ENCODE measurements at places on chromosomes 16 and 17. TPM values are rescaled to one million over a fixed set of nuclear protein-coding genes. Genes with fewer than 3 reads are reported as not detected.

The MYCBPAP gene
- total RNA-seq = 0.58 TPM

The CES5A gene
- total RNA-seq = not detected

The CDRT15 gene
- not detected for total RNA-seq

The SPATA32 gene
- total RNA-seq = not detected

The G6PC1 gene
- total RNA-seq = not detected

DNA sequence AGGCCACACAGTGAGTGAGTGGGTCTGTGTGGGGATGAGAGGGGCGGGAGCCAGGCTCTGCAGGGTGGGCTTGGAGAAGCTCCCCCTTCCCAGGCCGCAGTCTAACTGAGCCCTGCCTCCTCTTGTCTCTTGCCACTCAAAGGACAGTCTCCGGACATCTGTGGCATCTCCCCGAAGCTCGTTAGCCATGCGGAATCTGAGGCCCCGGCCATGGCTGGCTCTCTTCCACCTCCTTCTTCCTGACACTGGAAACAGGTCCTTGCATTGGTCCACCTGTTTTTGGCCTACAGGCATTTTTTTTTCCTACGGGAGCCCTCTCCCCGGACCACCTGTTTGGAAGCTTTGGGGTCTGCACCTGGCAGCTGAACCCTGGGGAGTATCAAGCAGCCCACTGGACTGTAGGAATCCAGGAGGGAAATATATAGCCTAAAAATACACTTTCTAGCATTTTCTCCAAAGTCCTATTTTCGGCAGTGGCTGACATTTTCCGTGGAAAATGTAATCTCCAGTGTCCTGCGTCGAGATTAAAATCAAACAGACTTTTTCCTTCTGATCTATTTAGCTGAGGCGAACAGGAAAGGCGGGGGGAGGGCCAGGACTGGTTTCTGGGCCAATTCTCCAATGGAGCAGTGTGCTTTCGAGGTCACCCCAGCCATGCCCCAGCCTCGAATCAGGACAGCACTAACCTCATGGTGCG lies 9.1 kb downstream of the ATP2A3 start:
- DNase-seq = no peak

- no peak for DNase-seq
Observed at GRCh38 chr17:78154903-78155811, 9.0 kb downstream of the C17orf99 start.

DNA sequence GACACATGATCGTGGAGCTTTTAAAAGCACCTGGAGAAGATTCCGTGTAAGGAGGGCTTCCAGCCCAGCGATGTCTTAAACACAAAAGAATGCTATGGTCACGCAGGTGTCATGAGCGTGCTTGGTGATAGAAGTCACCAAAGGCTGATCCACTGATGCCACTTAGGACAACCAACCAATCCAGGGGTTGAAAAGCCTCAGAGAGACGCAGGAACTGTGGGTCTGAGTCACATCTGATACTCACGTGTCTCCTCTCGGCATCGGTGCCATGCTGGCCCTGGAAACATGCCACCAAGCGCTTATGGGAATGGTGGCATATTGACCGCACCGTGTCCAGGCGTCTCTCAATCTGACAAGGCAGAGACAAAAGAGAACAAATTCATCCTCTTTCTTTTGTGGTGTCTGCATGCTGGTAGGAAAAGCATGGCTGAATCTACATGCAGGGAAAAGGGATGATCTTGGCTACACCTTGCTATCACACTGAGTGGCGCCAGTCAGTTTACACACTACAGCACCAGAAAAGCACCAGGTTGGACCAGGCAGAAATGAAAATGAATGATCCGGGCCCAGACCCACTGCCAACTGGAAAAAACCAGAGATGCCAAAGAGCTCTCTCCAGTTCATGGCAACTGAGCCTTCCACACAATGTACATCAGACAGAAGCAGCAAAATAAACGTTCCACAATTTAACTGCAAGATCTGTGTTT lies 38.0 kb downstream of the ARHGAP17 start:
- no peak for DNase-seq

DNA sequence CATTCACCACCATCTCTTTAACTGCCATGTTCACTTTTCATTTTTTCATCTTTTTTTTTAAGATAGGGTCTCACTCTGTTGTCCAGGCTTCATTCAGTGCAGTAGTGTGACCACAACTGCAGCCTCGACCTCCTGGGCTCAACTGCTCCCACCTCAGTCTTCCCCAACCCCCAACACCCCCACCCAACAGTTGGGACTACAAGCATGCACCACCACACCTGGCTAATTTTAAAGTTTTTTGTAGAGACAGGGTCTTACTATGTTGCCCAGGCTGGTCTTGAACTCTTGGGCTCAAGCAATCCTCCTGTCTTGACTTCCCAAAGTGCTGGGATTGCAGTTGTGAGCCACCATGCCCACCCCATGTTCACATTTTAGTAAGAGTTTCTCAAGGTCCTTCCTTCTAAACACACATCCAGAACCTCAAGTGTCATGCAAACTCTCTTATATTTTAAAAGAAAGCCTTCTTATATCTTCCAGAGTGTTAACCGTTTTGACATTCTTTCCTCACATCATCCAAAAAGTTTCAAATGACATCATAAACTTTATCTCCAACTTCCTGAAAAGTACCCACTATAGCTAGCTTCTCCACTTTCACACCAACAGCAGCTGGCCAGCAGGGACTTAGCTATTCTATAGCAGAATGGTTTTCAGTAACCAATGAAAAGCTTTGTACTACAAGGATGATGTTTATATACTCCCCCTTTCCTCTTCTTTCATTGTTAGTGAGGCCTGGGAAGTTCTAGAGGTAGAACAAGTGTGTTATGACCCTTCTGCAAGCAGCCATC lies 49.3 kb downstream of the TRAF4 start:
- DNase-seq = no peak

- DNase-seq = no peak
Observed at GRCh38 chr17:49468811-49469385, 26.2 kb upstream of the NGFR start.

- DNase-seq = no peak
Observed at GRCh38 chr16:85602402-85603202, 10.5 kb upstream of the GSE1 start.

GRCh38 chr17:1752425-1753262 lies 9.2 kb upstream of the SERPINF1 start:
- no peak for DNase-seq

DNA sequence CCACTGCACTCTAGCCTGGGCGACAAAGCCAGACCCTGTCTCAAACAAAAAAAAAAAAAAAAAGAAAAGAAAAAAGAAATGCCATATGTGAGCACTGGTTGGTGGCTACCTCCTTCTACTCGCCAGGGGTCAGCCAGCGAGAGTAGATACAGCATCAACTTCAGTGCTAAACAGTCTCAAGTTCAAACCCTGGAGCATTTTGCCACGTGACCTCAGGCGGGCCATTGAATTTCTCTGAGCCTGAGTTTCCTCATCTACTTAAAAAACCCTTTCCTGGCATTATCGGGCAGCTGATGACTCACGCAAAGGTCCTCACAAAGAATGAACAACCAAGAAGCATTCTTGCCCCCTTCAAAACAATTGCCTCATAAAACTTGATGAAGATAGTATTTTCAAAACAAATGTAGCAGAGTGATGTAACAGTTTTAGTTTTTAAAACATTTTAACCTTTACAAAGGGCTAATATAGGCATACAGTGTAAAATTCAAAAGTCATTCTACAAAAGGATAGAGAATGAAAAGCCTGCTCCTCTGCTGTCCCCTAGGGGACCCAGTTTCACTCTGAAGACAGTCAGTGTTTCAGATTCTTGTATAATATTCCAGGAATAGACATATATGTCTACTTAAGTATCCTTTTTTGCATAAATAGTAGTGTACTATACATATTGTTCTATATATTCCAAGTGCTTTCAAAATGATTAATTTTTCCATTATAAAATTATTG lies 28.4 kb downstream of the DNAH2 start:
- peak; percentile 69 for DNase-seq

- no peak for DNase-seq
Observed at GRCh38 chr17:7058831-7059447, 15.0 kb upstream of the SLC16A11 start.

DNA sequence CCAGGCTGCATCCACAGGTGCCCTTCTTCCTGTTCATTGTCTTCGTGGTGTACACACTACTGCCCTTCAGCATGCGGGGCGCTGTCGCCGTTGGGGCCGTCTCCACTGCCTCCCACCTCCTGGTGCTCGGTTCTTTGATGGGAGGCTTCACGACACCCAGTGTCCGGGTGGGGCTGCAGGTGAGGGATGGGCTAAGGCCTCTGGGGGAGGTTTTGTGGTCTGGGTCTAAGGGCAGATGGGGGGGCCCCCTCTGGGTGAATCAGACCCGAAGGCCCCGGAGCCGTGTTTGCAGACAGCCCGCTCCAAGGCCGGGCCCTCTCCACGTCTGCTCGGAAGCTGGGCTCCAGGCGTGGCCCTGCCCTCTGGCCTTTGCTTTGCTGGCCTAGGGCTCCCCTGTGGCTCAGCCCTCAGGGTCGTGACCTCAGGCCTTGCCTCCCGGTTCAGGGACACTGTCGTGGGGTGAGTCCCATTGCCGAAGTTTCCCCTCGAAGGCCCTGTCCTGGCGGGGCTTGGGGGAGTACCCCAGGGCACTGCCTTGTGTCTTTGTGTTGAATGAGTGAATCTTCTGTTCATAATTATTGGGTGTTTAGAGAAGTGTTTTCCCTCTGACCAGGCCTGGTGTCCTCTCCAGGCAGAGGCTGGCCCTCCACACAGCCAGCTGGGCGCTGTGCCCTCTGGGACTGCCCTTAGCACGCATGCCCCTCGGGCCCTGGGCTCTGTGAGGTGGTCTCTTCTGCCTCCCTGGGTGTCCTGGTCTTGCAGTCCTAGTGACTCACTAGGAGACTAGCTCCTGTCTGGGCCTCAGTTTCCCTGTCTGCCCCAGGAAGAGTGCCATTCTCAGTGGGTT lies 25.6 kb downstream of the ADCY7 start:
- DNase-seq = no peak

GRCh38 chr17:41177727-41178271 lies at the start of gene KRTAP4-2:
TSS of gene KRTAP4-2 (minus strand) at chr17:41178221. CDS start at chr17:41178164, 57 bp downstream.
- DNase-seq = no peak

DNA sequence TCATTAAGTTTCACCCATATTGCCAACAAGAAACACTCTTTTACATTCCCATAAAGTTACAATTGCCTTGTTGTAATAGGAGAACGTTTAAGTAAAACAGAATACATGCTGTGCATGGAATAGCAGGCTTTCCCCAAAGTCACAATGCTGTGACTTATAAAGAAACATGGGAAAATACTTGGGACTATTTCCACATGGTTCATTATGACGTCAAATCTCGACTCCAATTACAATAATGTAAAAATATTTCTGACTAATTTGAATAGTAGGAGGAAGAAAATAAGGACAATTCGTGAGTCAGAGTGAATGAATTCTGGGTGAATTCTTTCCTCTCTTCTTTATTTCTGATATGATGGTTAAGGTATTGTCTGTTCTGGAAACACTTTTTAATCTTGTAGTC lies 52.8 kb downstream of the CDH11 start:
- DNase-seq = no peak

GRCh38 chr16:50301626-50302471 lies 35.5 kb downstream of the ADCY7 start:
- no peak for DNase-seq
